ENCODE measurements at places on chromosomes 16 and 17.

DNA sequence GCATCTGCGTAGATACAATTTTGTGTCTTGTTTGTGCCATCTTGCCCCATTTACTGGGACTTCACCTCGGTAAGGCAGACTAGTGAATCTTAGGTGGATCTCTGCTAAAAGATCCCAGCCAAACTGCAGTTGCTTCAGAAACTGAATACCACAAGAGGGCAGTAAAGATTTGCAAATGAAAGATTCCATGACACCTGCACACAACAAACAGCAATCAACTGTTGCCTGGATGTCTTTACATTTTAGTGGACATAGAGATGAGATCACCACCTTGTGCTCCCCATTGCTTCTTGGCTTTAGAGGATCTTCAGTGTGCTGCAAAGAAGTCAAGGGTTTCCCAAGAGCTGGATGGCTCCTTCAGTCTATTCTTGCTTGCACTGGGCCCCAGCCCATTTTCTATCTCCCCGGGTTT lies 119.2 kb upstream of the CACNG5 start:
- no peak for DNase-seq

DNA sequence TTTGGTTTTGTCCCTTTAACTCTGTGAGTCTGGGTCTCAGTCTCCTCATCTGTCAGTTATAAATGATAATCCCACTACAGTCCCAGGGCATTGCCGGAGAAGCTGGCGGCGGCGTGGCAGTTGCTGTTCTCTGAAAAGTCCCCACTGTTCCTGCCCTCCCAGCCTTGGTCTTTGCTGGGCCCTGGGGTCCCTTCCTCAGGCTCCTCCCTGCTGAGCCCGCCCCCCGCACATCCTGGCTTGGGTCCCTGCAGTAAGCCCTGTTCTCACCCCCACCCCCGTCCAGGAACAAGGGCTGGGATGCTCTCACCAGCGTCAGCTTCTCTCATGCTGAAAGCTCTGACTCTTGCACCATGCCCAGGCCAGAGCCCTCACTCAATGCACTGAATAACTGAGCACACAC lies 35.3 kb upstream of the PEMT start:
- DNase-seq: no peak

- DNase-seq: no peak
Measured at GRCh38 chr17:64212122-64212521, 50.9 kb downstream of the TEX2 start.

DNA sequence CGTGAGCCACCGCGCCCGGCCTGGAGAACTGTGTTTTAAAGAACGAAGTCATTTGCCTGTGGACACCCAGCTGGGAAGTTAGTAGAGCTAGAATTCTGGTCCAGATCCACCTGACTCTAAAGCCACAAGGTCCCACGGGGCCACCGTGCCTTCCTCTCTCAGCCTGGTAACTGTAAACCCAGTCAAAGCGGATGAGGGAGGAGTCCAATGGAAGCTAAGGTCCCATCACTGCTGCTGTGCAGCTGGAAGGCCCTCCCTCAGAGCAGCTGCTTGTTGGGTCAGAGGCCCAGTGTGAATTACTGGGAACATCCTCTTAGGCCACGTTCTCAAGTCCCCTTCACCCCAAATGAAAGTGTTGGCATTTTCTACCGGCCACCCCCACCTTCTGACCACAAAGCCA lies 48.8 kb upstream of the CACNG5 start:
- no peak for DNase-seq

- peak; percentile 81 for DNase-seq
Measured at GRCh38 chr17:82283208-82283749, 9.8 kb upstream of the CSNK1D start.

GRCh38 chr16:72895951-72896350 lies 152.0 kb downstream of the ZFHX3 start:
- no peak for DNase-seq

- DNase-seq: no peak
Measured at GRCh38 chr16:85134789-85135142, 22.5 kb upstream of the CIBAR2 start.

- DNase-seq: no peak
Measured at GRCh38 chr16:8047736-8048135, 542.6 kb downstream of the TMEM114 start.

GRCh38 chr17:50871898-50872297 lies 5.7 kb upstream of the TOB1 start:
- DNase-seq: no peak

DNA sequence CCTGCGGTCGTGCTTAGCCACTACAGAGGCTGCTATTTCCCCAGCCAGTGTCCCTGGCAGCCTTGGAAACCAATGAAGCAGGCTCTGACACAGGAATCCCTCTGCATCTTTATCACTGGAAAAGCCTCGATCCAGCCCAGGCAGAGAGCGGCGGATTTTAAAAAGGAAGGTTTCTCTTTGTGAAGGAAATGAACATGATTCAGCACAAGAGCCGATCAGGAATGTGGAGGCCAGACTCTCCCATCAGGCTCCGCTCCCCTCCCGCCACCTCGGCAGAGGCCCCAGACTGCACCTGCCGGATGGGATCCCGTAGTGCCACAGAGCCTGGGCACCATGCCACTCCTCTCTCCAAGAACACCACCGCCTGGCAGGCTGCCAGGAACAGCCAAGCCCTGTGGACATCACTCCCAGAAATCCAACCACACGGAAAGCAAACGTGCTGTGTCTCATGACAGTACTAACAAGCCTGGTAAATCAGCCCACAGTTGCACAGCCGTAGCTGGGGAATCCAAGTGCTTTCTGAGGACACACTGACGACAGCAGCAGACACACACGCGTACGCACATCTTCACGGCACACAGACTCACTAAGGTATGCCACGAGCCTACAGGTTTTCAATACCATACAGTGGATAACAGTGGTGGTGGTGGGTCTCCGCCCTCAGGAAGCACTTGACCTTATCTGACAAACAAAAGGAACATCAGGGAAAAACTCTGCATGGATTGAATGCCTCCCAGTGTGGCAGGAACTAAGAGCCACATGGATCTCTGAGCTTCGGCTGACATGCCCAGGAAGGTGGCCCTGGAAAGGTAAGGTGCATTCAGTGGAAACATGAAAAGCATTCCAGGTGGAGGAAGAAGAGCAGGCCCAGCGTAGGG lies 5.4 kb downstream of the LRRC75A start:
- no peak for DNase-seq

GRCh38 chr17:59327981-59328290 lies 3.5 kb upstream of the YPEL2 start:
- DNase-seq: no peak

DNA sequence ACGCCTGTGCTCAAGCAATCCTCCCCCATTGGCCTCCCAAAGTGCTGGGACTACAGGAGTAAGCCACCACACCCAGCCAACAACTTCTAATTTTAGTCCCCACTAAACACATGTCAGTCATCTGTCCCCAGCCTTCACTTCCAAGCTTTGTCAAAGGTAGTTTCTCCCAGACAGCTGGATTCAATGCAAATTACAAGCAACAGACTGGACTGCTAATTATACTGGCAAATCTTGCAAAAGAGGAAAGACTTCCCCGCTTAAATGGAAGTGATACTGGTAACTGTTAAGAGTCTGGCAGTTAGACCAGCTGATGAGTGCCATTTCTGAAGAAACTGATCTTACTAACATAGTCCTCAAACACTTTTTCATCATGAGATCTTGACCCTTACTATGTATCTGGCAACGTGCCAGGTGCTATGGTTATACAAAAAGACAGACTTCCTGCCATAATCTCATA lies 8.2 kb upstream of the GGA2 start:
- DNase-seq: no peak
